ENCODE measurements at places on chromosomes 5 and 9. TPM values are rescaled to one million over a fixed set of nuclear protein-coding genes. Genes with fewer than 3 reads are reported as not detected.

Gene IGFBPL1
- total RNA-seq = under 0.01 TPM

GRCh38 chr5:32115985-32116384 is 58.1 kb downstream of the GOLPH3 start:
- DNase-seq = no peak

GRCh38 chr9:136520053-136520540 is 25.8 kb downstream of the NOTCH1 start:
- no peak for DNase-seq

- no peak for DNase-seq
These were observed 22.6 kb downstream of the ACTL7A start for GRCh38 chr9:108884701-108885100.
